ENCODE measurements at places on chromosomes 5 and 9.

DNA sequence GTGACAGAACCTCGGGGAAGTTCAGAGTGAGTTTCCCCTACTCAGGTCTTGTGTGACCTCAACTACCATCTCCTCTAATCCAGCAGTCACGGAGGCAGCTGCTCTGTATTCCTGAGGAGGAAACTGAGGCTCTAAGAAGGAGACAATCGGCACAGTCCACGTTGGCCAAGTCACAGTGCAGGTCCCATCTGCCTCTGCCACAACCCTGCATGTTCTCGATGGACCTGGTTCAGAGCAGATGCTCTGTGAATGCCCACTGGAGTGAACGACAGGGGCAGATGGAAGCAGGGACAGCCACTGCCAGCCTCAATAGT is 722 bp upstream of the ERGIC1 start:
- ATAC-seq, result no peak

GRCh38 chr5:36355516-36355915 is 53.8 kb upstream of the RANBP3L start:
- no peak for ATAC-seq

DNA sequence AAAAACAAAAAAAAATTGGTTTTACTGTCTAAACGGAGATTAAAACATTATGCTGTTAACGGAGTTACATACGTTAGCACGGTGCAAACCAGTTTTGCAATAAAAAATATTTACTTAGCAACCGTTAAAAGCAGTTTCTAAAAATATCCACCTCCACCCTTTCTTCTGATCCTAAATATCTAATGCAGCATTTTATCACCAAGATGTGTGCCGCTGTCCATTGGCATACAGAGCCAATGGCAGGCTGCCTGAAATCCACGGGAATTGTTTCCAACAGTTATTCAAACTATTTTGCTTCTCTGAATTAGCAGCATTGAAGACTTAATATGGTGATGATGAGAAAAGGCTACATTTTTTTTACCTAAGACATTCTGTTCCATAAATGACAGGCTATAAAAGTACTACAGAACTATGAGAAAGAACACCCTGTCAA is 61.6 kb downstream of the CSNK1A1 start:
- no peak for ATAC-seq

GRCh38 chr9:99822109-99822805 is 572 bp downstream of the NR4A3 start:
- ATAC-seq, result no peak

- ATAC-seq, result no peak
Measured at GRCh38 chr5:68557162-68557936, 341.8 kb downstream of the PIK3R1 start.

- no peak for ATAC-seq
Measured at GRCh38 chr5:7686794-7687193, 164.1 kb downstream of the CFAP90 start.

GRCh38 chr9:15469406-15469805 is 41.4 kb downstream of the PSIP1 start:
- ATAC-seq, result no peak

DNA sequence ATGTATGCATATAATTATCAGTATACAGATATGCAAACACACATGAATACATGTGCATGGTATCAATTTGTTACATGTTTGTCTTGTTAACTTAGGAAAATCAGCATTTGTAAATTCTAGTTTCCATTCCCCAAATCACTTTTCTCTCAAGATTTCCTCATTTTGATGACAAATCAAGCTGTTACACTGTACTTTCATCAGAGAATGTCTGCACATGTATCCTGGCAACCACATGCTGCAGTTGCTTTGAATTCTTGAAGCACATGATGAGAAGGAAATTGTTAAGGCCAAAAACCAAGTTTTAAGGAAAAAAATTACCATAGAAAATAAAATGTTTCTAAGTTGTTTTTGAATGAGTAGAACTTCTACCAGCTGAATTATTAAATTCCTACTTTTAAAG is 1834.5 kb downstream of the EFNA5 start:
- no peak for ATAC-seq

GRCh38 chr9:122180633-122181032 is 20.9 kb downstream of the MORN5 start:
- ATAC-seq, result no peak

GRCh38 chr9:82475584-82476301 is 487.2 kb downstream of the SPATA31D1 start:
- no peak for ATAC-seq

DNA sequence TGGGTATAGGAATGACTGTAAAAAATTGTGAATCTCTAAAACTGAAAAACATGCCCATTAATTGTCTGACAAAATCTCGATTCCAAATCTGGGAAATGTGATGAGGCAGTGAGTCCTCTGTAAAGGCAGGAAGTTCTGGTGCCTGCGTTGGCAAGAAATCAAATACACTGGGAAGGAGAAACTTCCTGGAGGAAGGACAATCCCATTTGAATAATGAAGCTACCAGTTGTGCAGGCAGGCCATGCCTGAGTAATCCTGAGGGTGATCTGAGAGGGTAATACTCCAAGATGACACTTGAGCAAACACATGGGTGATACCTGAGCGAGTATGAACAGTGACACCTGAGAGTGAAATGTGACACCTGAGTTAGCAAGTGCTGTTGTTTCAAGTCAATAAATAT is 49.7 kb downstream of the KIF24 start:
- ATAC-seq, result no peak
